Glomerular endothelial cell (primary cell): ENCODE measurements at places on chromosomes 1 and 21. TPM values are rescaled to one million over a fixed set of nuclear protein-coding genes. Genes with fewer than 3 reads are reported as not detected.
A peak's percentile ranks its signal among the peaks of the same experiment; 100 is the strongest.

- DNase-seq = no peak
These were observed 54.2 kb upstream of the ADAMTS5 start for GRCh38 chr21:27021046-27021445.

- peak; percentile 22 for DNase-seq
These were observed 1.1 kb upstream of the ABCD3 start for GRCh38 chr1:94416901-94417727.

GRCh38 chr1:90044346-90044745, 49.4 kb downstream of the ZNF326 start:
- no peak for DNase-seq

LEPR gene
- total RNA-seq = 11.2 and 17.0 TPM in 2 replicates

GRCh38 chr21:39661740-39662139, 49.0 kb downstream of the B3GALT5 start:
- no peak for DNase-seq

- DNase-seq = no peak
These were observed 1.8 kb upstream of the LIN9 start for GRCh38 chr1:226310637-226311195.

CLDN17 gene
- not detected in 2 replicates for total RNA-seq

RC3H1 gene
- total RNA-seq = 14.5 and 22.8 TPM in 2 replicates

DNA sequence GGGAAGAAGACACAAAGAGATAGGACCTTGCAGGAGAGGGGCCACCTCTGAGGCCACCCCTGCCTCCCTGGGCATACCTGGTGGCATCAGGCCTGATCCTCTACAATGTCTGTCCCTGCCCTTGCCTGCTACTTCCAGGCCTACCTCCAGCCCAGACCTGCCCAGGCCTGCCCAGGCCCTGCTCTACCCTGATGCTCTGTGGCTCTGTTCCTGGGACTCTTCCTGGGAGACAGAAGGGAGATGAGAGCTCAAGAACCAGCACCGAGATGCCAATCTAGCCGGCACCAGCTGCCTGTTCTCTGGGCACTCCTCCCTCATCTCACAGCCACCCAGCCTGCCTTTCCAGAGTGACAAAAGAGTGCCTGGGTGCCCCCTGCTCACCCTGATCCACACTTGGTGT, 2.7 kb downstream of the CELF3 start:
- no peak for DNase-seq

UBL4B gene
- total RNA-seq = not detected in 2 replicates

- DNase-seq = no peak
These were observed 81.1 kb downstream of the CACHD1 start for GRCh38 chr1:64550946-64551605.

DNA sequence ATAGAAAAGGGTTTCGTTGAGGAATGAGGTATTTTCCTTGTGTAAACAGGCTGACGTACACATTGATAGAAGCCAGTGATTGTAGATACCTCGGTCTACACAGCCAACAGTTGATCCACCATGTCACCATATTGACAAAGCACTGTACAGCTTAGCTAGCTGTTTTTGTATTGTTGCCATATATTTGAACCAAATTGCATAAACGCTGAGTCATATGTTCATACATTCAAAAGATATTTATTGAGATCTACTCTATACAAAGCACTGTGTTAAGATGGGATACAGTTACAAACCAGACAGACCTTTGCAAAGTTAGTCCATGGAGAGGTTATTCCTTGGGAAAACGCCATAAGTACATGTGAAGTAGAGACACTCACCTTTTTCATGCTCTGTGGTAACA, 132.4 kb upstream of the ATP1B1 start:
- no peak for DNase-seq

DNA sequence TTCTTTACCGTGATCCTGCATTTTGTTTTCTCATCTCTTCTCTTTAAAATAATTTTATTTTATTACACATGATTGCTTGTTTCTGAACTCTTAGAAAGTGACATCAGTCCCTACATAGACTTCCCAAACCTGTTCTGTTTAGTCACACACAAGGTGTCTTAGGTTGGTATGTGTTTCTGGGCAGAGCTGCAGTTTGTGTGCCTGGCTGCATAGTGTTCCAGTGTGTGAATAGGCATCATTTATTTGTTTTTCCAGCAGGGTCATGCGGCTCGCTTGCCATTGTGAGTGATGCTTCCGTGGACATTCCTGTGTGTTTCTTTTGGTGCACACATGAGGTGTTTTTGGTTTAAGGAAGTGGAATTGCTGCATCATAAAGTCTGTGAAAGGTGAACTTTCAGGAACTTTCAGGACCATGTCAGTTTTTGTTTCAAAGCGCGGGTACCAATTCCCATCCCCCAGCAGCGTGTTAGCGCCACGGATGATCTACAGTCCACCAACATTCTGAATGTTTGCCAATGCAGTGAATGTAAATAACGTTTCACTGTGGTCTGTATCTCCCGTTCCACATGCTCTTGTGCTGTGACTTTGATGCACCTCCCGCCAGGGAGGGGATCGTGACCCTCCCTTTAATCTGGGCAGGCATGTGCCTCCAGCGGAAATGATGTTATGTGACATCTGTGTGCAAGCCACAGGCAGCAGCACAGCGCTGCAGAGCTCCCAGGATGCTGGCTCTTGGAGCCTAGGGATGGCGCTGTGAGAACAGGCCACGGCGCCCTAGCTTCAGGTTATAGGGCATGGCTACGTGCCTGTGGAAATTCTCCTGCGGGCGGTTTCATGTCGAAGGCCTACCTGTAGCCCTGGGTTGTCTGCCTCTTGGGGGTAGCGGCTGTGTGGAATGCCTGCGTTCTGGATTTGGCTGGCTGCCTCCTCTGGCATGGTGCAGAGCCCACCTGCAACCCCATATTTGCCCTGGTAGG, 144.6 kb upstream of the COL6A1 start:
- DNase-seq = no peak

GRCh38 chr1:221527302-221527701, 214.6 kb downstream of the DUSP10 start:
- no peak for DNase-seq

GRCh38 chr1:16017461-16018303, at the start of gene HSPB7:
Gene HSPB7, minus strand, starts transcription at chr1:16018043. Its CDS starts 80 bp downstream, at chr1:16017963.
- DNase-seq = no peak

DNA sequence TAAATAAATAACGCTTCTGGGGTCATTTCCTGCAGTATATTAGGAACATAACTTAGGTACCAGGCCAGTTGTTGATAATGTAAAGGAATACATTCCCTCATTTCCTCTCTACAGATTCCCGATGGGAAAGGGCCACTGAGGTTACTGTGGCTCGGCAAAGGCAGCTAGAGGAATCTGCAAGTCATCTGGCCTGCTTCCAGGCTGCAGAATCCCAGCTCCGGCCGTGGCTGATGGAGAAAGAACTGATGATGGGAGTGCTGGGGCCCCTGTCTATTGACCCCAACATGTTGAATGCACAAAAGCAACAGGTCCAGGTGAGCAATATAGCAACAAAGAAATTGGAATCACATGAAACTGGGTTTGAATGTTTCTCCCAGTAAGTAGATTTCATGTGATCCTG, 109.6 kb upstream of the BMP8A start:
- DNase-seq = peak; percentile 70

SH2D5 gene
- total RNA-seq = 2.3 and 3.2 TPM in 2 replicates

GRCh38 chr1:80918380-80918779, 882.4 kb upstream of the ADGRL2 start:
- DNase-seq = no peak

DNA sequence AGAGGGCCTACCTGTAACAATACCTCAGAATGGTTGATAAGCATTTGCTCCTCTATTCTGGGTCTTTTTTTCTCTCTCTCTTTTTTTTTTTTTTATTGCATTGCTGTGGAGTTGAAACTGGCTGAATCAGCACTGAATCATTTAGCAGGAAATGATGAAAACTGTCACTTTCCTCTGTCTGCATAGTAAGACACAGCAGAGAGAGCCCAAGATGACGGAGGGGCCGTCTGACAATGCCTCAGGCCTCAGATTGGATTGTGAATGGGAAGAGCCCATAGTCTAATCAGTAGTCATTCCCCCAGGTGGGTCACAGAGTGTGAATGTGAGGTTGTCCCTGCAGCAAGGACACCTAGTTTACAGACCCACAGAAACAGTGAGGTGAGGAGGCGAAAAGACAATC, 193.2 kb upstream of the PLXNA2 start:
- DNase-seq = no peak

AADACL3 gene
- not detected in 2 replicates for total RNA-seq

- DNase-seq = no peak
These were observed 59.7 kb downstream of the LMO4 start for GRCh38 chr1:87388411-87388810.

- DNase-seq = no peak
These were observed 95.1 kb upstream of the SLC45A1 start for GRCh38 chr1:8222789-8223188.

LY9 gene
- total RNA-seq = not detected in 2 replicates

- DNase-seq = no peak
These were observed 6.1 kb upstream of the CDC73 start for GRCh38 chr1:193115629-193116227.

PDZK1 gene
- total RNA-seq = not detected in 2 replicates

DNA sequence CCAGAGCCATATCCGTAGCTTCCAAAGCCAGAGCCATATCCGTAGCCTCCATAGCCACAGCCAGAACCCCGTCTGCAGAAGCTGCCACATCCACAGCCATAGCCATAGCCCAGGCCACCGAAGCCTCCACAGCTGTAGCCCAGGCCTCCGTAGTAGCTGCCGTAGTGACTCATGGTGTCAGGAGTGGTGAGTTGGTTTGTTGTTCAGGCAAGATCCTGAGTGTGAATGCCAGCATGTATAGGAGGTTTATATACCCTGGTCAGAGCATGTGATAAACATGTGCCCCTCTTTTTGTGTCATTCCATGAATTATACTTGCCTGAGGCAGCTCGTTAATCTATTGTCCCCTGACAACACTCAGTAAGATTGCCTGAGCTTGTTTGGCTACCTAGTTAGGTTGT, at the start of gene KRTAP19-1:
Gene KRTAP19-1 (minus strand): TSS at position 223 of the 400 bp plus-strand sequence. CDS start 50 bp downstream, at position 173.
- no peak for DNase-seq

GRCh38 chr21:14591377-14591776, 45.3 kb upstream of the SAMSN1 start:
- DNase-seq = no peak

ACOT11 gene
- total RNA-seq = 0.93 and 1.2 TPM in 2 replicates

GRCh38 chr1:182337736-182338571, 53.6 kb downstream of the GLUL start:
- no peak for DNase-seq

ETV3L gene
- not detected in 2 replicates for total RNA-seq

WDR47 gene
- 18.3 and 25.2 TPM in 2 replicates for total RNA-seq

DNA sequence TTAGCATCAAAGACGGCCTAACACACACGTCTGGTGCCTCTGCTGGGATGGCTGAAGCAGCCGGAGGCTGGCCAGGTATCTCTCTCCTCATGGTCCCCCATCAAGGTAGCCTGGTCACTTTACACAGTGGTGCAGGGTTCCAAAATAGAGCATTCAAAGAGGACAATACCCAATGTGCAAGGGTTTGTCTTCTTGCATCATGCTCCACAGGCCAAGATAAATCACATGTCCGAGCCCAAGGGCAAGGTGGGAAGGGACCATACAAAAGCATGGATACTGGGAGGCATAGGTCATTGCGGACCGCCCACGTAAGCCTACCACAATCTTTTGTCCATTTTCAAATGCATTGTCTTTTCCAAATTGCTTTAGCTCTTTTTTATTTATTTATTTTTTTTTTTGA, 23.8 kb upstream of the TINAGL1 start:
- DNase-seq = no peak

DNA sequence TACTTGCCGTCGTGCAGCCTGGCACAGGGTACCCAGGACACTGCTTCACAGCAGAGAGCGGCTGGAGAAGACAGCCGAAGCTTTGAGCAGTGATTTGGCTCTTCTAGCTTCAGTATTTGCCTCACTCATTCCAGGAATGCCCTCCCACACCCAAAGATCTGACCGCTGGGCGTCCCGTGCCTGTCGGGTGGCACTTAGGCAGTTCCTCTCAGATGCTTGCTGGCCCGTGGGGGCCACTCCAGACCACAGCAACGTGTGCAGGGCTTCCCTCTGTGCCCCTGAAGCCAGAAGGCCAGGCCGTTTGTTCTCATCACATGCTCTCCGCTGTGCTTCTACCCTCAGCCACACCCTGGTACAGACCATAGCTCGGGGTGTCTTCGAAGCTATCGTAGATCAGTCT, 17.0 kb downstream of the RRP1B start:
- no peak for DNase-seq

GRCh38 chr21:46054451-46054881, 43.4 kb upstream of the COL6A2 start:
- DNase-seq = no peak

DNA sequence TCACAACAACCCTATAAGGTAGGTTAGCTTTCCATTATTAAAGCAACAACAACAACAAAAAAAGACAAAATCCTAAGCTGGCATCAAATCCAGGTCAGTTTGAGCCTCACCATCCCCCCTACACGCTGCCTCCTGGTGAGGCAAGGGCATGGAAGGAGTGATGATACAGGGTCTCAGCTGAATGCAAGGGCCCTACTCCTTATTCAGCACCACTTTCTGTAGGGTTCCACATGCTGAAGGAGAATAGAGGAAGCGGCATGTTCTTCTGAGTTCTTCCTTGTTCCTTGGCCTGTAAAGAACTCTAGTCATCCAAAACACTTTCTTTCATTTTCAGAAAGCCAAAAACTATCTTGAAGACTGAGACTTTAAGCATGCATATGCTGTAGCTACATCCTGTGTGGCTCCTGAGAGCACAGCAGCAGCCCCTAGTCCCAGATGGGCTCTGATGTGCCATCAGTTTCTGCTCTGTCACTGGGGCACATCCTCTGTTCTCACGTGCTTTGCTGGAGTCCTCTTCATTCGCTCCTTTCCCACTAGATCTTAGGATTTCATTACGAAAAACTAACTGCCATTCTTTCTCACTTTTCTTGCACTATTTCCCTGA, 6.2 kb downstream of the ILDR2 start:
- no peak for DNase-seq

DNA sequence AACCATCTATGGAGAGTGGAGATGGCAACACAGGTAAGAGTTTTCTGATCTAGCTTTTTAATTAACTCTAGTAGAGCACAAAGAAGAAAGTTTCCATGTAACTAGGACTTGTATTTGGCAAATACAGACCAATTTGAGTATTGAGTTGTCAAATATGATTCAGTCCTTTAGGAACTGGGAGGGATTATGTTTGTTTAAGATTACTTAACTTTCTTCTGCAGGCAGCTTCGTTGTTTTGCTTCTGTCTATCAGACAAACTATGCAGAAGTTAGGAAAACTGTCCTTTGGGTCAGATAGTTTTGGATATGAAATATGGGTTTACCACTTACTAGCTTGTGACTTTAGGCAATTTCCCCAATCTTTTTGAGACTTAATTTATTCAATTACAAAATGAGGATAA, 111.8 kb downstream of the POU2F1 start:
- DNase-seq = no peak

- no peak for DNase-seq
These were observed 23.3 kb downstream of the NUCKS1 start for GRCh38 chr1:205726619-205727125.

IGFN1 gene
- total RNA-seq = 0.10 TPM in 1 of 2 replicates, not detected in the other

- DNase-seq = no peak
These were observed 24.5 kb upstream of the GJA5 start for GRCh38 chr1:147784941-147785340.

CD1E gene
- not detected in 2 replicates for total RNA-seq

- no peak for DNase-seq
These were observed 16.5 kb downstream of the DYRK1A start for GRCh38 chr21:37383086-37383485.

EFCAB7 gene
- total RNA-seq = 2.4 and 5.2 TPM in 2 replicates
